GM12864 (cell line): ENCODE measurements at places on chromosomes 2 and 18.

DNA sequence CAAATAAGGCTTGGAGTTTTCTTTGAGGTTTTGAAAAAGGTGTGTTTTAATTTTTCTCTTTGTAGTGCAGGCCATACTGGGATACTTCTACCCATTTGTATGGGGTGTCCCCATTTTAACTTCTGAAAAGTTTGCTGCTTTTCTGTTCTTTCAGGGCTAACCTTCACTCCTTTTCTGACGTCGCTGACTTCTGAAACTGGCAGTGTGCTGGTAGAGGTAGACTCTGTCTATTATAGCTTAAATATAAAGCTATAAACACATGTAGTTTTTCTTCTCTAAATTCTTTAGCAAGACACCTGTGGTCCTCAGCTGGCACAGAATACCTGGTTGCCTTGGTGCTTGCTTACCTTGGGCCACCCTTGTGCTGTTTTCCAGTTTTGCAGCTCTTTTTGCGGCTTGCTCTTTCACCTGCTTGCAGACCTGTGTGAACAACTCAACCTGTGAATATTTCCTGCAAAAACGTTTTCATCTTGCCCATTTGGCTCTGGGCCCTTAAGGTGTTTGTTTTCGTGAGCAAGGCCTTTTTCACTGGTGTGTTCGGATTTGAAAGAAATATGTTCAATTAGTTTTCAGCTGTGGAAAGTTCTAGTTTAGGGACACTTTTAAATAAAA lies 42.2 kb downstream of the PHLPP1 start:
- DNase-seq = no peak

- no peak for DNase-seq
Measured at GRCh38 chr2:71460595-71461303, 7.4 kb downstream of the DYSF start.

DNA sequence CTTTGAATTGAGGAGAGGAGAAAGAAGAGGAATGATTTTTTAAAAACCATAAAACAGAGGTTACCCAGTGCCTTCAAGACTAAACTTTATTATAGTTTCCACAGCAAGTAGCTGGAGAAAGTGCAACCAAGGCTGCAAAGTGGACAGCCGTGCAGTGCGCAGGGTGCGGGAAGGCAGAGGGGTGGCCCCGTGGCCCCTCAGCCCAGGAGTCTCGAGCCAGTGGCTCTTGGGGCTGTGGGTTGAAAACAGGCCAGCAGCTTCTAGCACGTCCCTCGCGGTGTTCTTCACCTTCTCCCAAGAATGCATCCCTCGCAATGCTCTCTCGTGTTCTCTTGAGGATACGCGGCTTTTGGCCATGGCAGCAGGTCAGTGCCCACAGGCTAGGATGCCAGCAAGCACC lies 28.5 kb upstream of the ALKAL2 start:
- no peak for DNase-seq

DNA sequence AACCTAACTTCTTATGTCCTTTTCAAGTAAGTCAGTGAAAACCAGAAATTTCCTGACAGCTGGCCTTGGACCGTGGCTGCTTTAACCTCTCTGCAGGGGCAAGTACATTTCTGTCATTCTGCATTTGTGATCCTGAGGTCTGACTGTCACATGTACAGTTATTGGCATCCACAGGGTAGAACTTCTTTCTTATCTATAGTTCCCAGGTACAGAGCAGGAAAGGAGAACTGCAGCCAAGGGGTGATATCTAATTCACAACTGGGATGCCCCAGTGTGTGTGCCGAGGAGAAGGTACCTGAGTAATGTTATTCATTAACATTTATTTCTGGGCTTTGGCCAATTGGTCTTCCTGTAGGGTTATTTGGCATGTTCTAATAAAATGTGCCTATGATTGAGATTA lies 468.9 kb downstream of the PARD3B start:
- DNase-seq = no peak
